Naive thymus-derived CD8-positive, alpha-beta T cell (primary cell): ENCODE measurements at places on chromosomes 3 and 15.

DNA sequence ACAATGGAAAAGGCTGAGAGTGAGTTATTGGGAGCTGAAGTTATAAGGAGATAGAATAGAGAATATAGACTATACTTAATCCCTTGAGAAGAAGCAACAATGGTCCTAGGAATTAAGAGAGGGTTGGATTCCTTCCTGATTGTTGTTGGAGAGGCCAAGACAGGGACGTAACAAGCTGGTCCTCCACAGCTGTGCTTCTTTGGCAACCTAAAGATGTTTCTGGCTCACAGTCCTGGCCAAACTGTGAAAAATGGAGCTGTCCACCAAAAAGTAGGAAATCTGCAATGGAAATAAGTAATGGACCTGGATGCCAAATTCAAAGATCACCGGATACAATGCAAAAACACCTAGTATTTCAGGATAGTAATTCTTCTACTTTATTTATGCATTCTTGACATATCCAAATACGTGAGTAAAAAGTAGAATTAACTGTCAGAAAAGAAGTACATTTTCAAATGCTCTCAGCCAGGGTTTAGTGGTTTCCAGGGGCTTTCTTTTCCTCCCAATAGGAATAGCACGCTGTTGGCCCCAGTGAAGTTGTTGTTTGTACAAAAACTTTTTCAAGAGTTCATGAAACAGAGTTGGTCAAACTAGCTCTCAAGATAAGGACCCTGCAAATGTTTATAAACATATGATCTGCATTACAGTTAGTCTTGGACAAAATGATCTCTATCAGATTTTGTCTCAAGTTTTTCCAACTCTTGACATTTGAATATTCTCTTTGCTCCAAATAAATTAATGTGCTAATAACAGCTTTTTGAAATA, 28.3 kb downstream of the CERS3 start:
- no peaks in the 10 kb centered on the region for H3K4me1 ChIP-seq
- H3K36me3 ChIP-seq, result peaks cover 32% of the 10 kb centered on the region
- H3K27ac ChIP-seq, result no peak overlapping the region
- H3K4me3 ChIP-seq, result no peak overlapping the region
- H3K27me3 ChIP-seq, result peaks cover 12% of the 10 kb centered on the region

DNA sequence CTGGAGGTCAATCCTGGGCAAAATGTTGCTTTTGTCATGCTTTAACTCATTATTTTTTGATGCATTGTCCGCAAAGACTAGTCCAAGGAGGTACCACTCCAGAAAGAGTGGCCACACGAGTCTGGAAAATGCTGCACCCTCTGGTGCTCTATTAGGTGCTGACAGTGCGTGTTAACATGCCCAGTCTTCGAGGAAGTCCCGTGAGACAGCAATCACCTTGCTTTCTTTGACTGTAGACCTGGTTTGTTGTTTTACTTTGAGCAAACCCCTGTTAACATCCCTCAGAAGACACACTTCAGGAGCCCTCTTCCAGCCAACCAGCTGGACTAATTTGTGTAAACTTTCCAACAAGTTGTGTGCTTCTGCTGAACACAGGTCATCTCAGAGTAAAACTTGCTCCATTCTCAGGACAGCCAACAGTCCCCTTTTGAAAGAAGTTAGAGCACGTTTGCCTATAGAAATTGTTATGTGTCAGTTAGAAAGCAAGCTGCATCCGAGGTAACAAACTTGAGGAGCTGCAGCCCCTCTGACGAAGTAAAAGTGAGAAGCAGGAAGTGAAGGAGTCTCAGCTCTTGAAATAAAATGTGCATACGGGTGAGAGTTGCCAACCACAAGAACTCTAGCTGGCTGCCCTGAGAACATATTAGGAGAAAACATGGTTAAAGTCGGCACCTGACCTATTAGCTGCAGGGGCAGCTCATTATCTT, 205.0 kb downstream of the LPP start:
- H3K27me3 ChIP-seq, result no peaks in the 10 kb centered on the region
- peaks cover 47% of the 10 kb centered on the region for H3K4me1 ChIP-seq
- no peaks in the 10 kb centered on the region for H3K36me3 ChIP-seq
- H3K27ac ChIP-seq, result peak overlapping the region; percentile 87

DNA sequence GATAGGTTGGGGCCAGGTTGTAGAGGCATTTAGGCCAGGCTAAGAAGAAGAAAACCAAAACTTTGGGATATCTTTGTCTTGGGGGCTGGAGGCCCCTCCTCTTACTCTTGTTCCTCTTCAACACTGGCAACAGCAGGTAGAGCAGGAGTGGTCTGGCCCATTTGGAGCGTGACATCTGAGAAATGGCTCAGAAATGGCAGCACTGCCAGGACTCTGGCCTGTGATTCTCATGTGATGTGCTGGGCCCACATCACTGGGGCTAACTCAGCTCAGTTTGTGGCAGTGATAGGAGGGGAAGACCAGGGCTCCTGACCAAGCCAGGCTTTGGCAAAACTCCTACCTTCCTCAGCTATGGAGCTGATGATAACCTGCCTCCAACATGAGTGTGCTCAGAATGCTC, 18.5 kb downstream of the PATL2 start:
- no peaks in the 10 kb centered on the region for H3K36me3 ChIP-seq
- DNase-seq, result no peak
- H3K27me3 ChIP-seq, result no peaks in the 10 kb centered on the region
- H3K4me1 ChIP-seq, result peaks cover 18% of the 10 kb centered on the region
- H3K27ac ChIP-seq, result peak overlapping the region; percentile 70

DNA sequence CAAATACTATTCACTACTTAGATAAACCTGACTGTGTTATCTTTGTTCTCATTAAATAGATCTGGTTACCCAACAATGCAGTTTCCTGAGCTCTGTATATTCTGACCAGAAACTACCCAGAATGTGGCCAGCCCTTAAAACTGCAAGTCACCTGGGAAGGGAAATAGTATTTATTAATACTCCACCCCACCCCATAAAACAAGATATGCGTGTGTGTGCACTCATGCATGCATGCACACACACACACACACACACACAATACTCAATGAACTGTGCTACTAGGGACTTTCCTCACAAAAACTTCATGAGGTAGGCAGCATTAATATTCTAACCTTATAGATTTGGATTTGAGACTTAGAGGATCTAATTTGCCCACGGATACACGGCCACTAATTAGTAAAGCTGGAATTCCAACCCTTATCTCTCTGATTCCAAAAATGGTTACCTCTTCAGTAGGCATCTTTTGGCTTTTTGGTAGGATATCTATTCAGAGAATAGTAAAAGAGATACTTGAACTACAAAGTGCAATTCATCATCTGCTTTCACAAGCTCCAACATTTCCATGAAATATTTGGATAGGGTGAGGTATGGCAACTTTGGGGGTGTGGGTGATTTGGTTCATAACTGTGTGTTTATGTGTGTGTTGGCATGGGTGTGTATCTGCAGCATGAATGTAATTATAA, 197.0 kb upstream of the CFAP20DC start:
- no peaks in the 10 kb centered on the region for H3K27me3 ChIP-seq
- H3K4me1 ChIP-seq, result no peaks in the 10 kb centered on the region
- H3K36me3 ChIP-seq, result no peaks in the 10 kb centered on the region
- H3K27ac ChIP-seq, result no peak overlapping the region
- no peak overlapping the region for H3K4me3 ChIP-seq

- DNase-seq, result no peak
- no peak overlapping the region for H3K4me3 ChIP-seq
- no peak overlapping the region for H3K27ac ChIP-seq
These were observed 806.5 kb downstream of the OTOL1 start for GRCh38 chr3:162302983-162303624.

DNA sequence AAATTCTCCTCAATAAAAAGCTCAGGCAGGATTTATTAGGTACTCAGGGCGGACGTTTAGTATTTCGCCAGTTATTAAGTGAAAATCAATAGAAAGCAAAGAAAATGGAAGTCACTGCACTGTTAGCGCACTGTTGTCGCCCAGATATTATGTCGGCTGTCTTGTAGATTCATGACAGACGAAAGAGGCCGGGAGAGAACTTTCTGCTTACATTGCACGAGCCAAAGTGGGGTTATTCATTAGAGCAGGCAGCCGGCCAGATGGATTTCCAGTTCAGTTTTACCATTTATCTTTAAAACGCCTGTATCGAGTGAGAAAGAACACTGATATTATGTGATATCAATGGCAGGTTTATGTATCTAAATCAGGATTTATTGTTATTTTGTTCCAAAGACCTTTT, 866.0 kb upstream of the NR2F2 start:
- H3K4me3 ChIP-seq, result no peak overlapping the region
- H3K27me3 ChIP-seq, result peaks cover 44% of the 10 kb centered on the region
- H3K4me1 ChIP-seq, result peaks cover 2% of the 10 kb centered on the region
- DNase-seq, result no peak
- no peak overlapping the region for H3K27ac ChIP-seq

DNA sequence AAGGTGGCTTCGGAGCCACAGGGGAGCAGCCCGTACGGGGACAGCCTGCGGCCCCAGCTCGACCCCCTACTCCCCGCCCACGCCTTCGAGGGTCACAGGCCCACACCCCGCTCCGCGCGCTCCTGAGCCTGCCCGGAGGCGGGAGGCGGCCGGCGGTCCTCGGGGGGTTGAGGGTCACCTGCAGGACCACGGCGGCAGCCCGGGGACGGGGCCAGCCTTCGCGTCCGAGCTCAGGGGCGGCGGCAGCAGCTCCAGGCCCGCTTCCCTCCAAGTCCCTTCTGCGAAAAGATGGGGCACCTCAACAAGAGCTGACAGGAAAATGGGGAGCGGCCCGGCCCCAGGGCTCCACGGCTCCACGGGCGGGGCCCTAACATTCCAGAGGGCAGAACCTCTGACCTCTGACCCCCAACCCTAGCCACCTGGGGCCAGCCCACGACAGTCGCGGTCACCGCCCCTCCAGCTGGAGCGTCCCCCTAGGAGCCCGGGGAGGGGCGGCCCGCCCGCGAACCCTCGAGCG, 428 bp downstream of the LYSMD4 start:
- no peaks in the 10 kb centered on the region for H3K36me3 ChIP-seq
- peaks cover 7% of the 10 kb centered on the region for H3K4me1 ChIP-seq
- no peaks in the 10 kb centered on the region for H3K27me3 ChIP-seq
- no peak for DNase-seq

GRCh38 chr3:171249245-171249644, 211.0 kb downstream of the TNIK start:
- H3K27me3 ChIP-seq, result no peaks in the 10 kb centered on the region
- peaks cover 41% of the 10 kb centered on the region for H3K4me1 ChIP-seq
- peak overlapping the region; percentile 44 for H3K27ac ChIP-seq
- no peaks in the 10 kb centered on the region for H3K36me3 ChIP-seq
- DNase-seq, result no peak
- peak overlapping the region; percentile 54 for H3K4me3 ChIP-seq

DNA sequence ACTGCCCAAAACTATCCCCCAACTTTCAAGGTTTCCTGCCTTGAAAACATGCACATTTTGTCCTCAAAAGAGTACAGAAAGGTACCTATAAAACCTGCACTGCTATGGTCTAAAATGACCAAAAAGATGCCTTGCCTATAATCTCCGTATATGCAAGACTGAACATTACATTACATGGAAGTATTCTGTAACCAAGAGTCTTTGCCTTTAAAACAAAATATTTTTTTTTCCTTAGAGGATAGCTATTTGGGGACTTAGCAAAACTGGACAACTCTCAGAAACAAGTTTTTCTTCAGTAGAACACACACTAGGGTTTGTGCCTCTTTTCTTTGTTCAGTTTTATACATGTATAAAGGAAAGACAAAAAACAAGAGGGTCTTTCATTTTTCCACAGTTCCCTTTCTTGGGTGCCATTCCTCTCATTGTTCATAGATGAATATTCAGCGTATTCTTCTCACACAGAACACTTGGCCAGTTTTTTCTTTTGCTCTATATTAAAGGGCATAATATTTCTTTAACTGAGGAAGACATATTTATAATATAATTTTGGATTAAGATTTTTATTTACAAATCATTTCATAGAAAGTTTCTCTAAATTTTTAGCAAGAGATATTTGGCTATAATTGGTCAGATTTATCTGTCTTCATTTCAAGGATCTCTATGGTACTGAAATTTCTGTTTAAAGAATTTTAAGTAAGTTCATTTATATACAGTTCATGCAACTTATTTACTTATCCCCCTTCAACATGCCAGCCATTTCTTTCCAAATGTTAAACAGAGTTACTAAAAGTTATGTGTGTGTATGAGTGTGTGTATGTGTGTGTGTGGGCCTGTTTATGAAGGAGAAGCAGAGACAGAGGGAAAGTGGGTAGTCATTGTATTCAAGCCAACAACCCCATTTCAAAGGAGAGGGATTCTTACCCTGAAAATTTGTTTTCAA, 142.6 kb downstream of the ZBTB20 start:
- H3K4me1 ChIP-seq, result no peaks in the 10 kb centered on the region
- no peak for DNase-seq
- no peak overlapping the region for H3K27ac ChIP-seq
- H3K4me3 ChIP-seq, result no peak overlapping the region

DNA sequence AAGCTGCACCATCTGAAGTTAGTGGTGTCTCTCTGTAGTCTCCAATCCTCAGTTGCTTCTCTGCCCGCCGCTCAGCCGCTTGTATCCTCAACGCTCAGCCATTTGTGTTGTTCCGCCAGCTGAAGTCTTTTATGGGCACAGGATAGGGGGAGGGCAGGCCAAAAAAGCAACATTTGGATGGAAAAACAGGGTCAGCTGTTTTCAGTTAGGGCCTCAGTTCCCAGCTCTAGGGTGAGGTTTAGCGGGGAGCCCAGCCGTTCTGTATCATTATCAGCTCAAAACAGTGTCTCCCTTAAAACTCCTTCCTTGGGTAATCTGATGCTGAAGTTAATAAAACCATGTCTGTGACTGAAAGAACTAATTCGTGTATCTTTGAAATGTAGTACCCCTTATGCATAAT, 329.5 kb upstream of the AZI2 start:
- H3K4me1 ChIP-seq, result no peaks in the 10 kb centered on the region
- DNase-seq, result no peak
- H3K27me3 ChIP-seq, result no peaks in the 10 kb centered on the region
- H3K4me3 ChIP-seq, result no peak overlapping the region

GRCh38 chr15:89769366-89769765, 6.8 kb upstream of the MESP2 start:
- no peaks in the 10 kb centered on the region for H3K36me3 ChIP-seq
- no peak overlapping the region for H3K4me3 ChIP-seq
- no peak for DNase-seq
- no peaks in the 10 kb centered on the region for H3K27me3 ChIP-seq
- H3K4me1 ChIP-seq, result no peaks in the 10 kb centered on the region
- no peak overlapping the region for H3K27ac ChIP-seq

DNA sequence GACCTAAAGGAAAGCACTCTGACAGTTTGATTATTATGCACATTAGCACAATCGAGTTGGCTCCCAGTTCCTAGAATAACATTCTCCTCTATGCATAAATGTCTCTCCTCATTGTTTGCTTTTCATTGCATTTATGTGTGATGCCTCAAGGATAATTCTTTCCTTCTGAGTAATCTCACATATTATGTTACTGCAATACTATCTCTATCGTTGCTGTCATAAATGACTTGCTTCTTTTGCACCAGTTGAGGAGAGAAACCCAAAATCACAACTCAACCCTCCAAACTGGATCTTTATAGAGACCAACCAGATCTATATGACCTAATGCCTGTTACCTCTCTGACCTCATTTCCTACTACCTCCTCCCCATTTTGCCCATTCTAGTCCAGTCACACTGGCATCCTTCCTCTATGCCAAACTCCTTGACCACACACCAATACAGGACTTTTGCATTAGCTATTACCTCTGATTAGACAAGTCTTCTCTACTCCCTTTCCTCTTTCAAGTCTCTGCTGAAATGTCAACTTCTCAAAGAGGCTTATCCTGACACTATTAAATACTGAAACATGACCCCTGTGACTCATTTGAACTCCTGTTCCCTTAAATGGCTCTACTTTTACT, 1026.0 kb downstream of the TUSC7 start:
- no peak for DNase-seq
- no peaks in the 10 kb centered on the region for H3K4me1 ChIP-seq
- H3K4me3 ChIP-seq, result no peak overlapping the region
- H3K27me3 ChIP-seq, result no peaks in the 10 kb centered on the region

GRCh38 chr15:81945014-81945615, 100.7 kb downstream of the MEX3B start:
- H3K36me3 ChIP-seq, result peaks cover 6% of the 10 kb centered on the region
- no peaks in the 10 kb centered on the region for H3K4me1 ChIP-seq
- H3K4me3 ChIP-seq, result no peak overlapping the region
